Endothelial cell of umbilical vein (primary cell): ENCODE measurements at places on chromosomes 5 and 9. TPM values are rescaled to one million over a fixed set of nuclear protein-coding genes. Genes with fewer than 3 reads are reported as not detected.

DNA sequence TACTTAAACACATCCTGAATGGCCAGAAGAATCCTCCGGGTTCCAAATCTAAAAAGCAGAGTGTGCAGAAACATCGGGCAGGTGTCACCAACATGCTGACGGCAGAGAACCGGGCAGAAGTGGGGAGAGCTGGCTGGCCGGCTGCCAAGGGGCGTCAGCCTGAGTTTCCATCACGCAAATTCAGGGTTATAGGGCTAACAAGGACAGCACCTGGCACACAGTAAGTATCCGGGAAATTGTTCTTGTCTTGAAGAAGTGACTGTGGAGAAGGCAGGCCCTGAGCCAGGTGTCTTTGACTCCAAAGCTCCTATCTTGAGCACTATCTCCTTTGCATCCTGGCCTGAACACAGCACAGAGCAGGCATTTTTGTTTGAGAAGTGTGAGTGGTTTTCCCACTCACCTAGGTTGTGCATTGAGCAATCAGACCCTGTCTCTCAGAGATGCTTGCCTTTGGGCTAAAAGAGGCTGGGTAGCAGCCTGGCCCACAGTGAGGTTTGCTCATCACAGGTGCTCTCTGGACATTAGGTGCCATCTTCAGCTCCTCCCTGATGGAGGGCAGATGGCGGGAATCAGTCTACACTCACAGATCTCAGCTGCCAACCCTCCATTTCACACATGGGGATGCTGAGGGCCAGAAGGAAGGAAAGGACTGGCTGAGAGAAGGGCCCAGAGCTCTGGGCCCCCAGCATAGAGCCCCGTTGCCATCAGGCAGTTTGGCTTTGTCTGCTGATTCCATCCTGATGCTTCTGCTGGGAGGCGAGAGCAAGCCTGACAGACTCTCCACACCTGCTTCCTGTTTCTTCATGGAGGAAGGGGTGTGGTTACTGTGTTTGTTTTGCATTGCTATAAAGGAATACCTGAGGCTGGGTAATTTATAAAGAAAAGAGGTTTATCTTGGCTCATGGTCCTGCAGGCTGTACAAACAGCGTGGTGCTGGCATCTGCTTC lies 52.8 kb downstream of the WHRN start:
- H3K27me3 ChIP-seq: peaks cover 2% of the 10 kb centered on the region
- no peak overlapping the region for H3K27ac ChIP-seq
- H3K36me3 ChIP-seq: no peaks in the 10 kb centered on the region
- no peaks in the 10 kb centered on the region for H3K4me1 ChIP-seq

TAF11L9 gene
- total RNA-seq: not detected in 2 replicates

- no peak overlapping the region for H3K4me3 ChIP-seq
- no peak overlapping the region for H3K27ac ChIP-seq
- no peaks in the 10 kb centered on the region for H3K4me1 ChIP-seq
These were observed 107.5 kb downstream of the GADD45G start for GRCh38 chr9:89712283-89712682.

DNA sequence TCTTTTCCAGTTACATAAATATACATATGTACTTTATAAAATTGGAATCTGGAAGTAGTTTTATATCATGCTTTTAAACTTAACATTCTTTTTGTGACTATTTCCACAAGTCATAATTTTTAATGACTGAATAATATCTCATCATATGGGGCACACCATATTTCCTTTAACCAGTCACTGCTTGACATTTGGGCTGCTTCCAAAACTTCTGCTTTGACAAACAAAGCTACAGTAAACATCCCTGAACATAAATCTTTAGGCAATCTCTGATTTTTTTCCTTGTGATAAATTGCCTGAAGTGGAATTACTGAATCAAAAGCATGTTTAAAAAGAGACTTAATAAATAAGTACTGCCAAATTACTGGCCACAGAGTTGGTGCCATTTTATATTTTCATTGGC lies 178.0 kb downstream of the FSTL4 start:
- no peak overlapping the region for H3K4me3 ChIP-seq
- H3K36me3 ChIP-seq: no peaks in the 10 kb centered on the region
- H3K27ac ChIP-seq: no peak overlapping the region
- peaks cover 22% of the 10 kb centered on the region for H3K27me3 ChIP-seq

IRX2 gene
- total RNA-seq: not detected in 2 replicates

- H3K27me3 ChIP-seq: no peaks in the 10 kb centered on the region
- H3K4me3 ChIP-seq: no peak overlapping the region
- no peak overlapping the region for H3K27ac ChIP-seq
These were observed 58.1 kb downstream of the MARCHF3 start for GRCh38 chr5:126972062-126972895.

DNA sequence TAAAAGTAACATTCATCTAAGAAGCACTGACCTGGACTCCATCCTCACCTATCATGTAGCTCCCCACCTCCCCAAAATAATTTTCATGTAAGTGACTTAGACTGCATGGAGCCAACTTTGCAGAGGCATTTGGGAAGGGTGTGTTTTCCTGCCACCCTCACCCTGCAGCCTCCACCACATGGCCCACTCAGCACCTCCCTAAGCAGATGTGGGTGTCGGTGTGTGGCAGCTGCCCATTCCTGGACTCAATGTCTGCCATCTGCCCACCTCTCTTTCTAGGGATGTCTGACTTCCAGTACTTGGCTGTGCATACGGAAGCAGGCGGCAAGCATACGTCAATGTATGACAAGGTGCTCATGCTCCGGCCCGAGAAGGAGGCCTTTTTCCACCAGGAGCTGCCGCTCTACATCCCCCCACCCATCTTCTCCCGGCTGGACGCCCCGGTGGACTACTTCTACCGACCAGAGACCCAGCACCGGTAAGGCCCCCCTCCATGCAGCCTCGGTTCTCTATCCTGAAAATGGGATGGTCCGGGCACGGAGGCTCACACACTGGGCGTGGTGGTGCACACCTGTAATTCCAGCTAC lies 12.7 kb downstream of the GTF3C5 start:
- H3K4me1 ChIP-seq: no peaks in the 10 kb centered on the region
- DNase-seq: no peak
- no peaks in the 10 kb centered on the region for H3K27me3 ChIP-seq
- peaks cover 40% of the 10 kb centered on the region for H3K36me3 ChIP-seq
- no peak overlapping the region for H3K4me3 ChIP-seq

CTXN3 gene
- total RNA-seq: not detected in 2 replicates
